Hippocampal formation (tissue), 2 donors: ENCODE measurements at places on chromosomes 5 and 9.

DNA sequence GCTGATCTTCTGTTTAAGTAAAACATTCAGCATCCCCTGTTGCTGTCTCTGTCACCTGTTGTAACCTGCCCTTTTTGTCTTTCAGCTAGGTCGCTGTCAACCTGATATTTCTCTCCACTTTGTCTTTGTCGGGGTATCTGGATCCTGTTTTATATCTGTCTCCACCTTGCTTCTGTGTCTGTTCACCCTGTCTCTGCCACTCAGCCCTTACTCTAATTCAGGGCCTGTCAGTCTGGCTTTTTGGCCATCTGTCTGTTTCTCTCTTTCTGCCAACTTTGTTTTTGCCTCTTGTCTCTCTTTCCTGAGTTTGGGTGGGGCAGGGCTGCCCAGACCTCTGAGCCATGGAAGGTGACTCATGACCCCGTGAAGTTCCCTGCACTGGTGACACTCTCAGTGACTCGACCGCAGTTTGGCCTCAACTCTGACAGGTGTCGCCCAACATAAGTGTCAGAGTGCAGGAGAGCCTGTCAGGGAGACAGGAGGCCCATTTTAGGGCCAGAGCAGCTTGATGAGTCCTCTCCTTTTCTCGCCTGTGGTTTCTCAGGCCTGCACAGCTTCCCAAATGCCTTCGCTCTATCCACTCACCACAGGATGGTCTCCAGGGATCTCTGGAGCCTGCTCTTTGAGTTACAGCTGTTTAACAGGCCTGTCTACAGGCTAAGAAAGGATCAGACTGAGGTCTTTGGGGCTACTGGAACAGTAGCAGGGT, 868 bp downstream of the ZBTB43 start:
- no peak for DNase-seq

- no peak for DNase-seq
Measured at GRCh38 chr5:156019571-156020180, 307.3 kb upstream of the SGCD start.

DNA sequence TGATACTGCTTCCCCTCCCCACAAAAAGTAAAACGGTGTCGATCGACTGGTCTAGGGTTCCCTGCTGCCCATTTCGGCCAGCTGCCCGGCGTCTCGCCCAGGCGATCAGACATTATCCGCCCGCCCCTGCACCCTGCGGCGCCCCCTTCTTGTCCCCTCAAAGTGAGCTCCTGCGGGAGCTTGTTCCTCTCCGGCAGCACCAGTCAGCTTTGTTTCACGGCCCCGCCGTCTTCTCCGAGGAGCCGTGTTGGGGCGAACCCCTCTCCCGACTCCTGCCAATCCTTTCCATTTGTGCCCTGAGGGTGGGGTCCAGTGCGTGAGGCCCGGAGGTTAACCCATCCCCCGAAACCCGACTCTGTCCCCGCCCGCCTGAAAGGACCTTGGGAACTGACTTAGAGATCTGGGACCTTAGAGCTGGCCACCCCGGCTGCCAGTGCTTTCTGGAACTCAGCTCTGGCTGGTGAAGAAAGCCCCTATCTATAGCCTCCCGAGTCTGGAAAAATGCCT, 518 bp downstream of the UBE2B start:
- no peak for DNase-seq

- no peak for DNase-seq
Measured at GRCh38 chr9:93508207-93508606, 54.8 kb upstream of the FAM120AOS start.

DNA sequence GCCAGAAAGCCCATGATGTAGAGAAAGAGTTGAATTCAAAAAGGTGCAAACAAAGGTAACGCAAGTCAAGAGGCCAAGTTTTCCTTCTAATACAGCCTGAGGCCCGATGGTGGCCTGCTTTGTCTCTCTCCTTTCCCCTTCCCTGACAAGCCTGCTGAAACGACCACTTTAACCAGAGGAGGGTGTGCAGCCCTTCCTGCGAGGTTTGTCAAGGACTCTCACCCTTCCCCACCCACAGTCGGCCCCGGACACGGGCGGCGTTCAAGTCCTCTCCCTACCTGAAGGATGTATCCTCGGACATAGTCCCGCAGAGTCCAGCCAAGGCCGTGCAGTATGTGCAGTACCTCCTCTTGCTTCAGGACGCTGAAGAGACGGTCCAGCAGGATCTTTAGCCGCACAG, 318.2 kb downstream of the BNC2 start:
- DNase-seq = no peak

- no peak for DNase-seq
Measured at GRCh38 chr5:54230936-54231685, 79.3 kb downstream of the ARL15 start.

DNA sequence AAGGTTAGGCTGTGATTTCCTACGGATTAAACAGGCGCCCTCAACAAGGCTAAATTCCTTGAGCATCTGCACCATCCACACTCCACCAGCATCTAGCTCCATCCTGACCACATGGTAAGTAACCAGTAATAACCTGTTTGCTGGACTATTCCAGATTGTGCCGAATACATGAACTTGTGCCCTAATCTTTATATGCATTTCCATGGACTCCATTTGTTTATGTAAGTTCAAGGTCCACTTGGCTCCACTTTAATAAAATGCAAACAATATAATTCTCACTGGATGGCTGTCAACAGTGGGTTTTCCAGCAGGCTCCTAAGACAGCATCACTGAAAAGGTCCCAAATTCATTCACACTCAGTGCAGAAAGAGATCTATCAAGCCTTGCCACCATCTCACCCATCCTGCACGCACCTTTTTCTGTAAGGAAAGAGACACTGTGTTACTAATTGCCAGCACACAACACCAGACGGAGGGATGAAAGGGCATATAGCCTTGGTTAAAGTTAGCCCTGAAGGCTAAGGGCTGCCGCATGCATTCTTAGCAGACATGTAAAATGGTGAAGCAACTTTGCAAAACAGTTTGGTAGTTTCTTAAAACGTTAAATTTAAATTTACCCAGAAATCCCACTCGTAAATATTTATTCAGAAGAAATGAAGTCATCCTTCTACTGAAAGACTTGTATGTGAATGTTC, 88.7 kb downstream of the GLIS3 start:
- DNase-seq = no peak

- no peak for DNase-seq
Measured at GRCh38 chr5:76744632-76745031, 28.7 kb downstream of the F2R start.

GRCh38 chr9:71105192-71105591, 16.2 kb downstream of the TRPM3 start:
- no peak for DNase-seq

GRCh38 chr5:180825768-180826525, 23.3 kb upstream of the MGAT1 start:
- DNase-seq = no peak

DNA sequence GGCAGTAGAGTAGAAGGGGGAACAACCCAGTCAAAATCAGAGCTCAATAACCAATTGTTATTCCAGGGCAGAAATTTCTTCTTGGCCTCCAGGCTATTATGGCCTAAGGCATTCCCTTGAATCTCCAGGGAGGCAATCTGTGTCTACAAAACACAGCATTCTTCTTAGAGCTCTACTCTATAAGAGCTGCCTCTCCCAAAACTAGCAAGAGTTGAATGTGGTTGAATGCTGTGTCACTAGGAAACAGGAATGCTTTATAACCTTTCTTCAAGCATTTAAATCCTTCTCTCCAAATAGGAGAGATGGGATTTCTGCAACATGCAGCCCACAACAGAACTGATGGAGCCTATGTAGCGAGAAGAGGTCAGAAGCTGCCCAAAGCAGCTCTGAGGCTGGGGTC, 97.1 kb upstream of the APC start:
- no peak for DNase-seq

GRCh38 chr5:76280494-76280893, 122.6 kb upstream of the IQGAP2 start:
- no peak for DNase-seq

GRCh38 chr9:122572456-122572855, 10.7 kb downstream of the OR1L8 start:
- DNase-seq = no peak

DNA sequence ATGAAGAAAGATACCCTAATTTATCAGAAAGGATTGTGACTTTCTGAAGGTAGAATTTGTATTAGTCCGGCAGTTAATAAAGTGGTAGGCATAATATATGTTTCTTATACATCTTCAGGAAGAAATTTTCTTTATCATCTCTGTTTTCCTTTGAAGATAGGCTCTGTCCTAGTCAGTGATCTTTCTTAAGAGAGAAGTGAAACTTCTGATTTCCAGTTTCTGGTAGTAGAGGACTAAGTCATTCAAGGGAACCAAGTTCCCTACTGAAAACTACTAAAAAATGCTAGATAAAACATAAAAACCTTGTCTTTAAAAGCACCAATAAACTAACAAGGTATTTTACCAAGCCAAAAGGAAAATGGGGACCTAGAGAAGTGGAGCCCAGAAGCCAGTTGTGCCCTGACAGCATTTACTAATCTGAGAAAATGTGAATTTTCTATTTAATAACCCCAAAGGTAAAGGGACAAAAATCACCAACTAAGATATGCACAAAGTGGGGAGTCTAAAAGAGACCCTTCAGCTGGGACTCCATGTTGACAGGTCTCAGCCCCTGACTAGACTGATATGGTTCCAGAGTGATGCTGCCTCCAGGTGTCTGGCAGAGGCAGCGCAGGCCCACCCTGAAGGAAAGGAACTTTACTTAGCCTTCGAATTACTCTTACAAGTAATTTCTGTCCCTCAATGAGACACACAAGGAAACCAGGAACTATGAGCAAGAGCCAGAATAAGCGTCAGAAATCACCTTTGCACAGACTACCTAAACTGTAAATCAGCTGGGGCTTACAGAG, 72.7 kb downstream of the FAM78A start:
- DNase-seq = no peak

DNA sequence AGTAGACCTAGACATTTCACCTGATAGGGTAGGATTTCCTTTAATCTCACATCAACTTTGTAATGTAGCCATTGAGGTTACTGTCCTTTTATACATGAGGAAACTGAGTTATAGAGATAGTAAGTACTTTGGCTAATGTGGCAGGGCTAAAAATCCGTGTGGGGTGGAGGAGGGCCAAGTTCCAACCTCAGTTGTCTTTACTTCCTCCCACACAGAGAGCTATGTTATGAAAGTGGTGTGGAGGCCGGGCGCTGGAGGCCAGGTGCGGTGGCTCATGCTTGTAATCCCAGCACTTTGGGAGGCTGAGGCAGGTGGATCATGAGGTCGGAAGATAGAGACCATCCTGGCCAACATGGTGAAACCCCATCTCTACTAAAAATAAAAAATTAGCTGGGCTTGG, 173.3 kb downstream of the PALM2AKAP2 start:
- no peak for DNase-seq

DNA sequence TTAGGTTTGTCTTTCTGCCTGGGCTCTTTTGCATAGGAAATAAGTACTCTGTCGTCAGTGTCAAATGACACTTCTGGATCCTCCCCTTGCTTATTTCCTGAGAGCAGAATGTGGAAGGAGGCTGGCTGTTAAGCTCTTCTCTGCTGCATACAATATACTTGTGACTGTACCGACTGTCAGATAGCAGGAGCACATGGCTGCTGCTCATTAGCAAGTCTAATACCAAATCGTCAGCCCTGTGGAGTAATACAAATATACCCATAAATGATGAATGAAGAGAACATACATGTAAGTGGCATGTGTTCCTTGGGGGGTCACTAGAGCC, at the start of gene GPR151:
GPR151 (minus strand) TSS at position 40 of the 325 bp plus-strand sequence. CDS start 77 bp downstream, outside the sequence.
- no peak for DNase-seq

GRCh38 chr5:121691478-121691877, 160.2 kb upstream of the FTMT start:
- no peak for DNase-seq

GRCh38 chr9:121331992-121332685, 37.9 kb downstream of the STOM start:
- DNase-seq = no peak

- no peak for DNase-seq
Measured at GRCh38 chr5:134111741-134112647, 2.5 kb upstream of the TCF7 start.

DNA sequence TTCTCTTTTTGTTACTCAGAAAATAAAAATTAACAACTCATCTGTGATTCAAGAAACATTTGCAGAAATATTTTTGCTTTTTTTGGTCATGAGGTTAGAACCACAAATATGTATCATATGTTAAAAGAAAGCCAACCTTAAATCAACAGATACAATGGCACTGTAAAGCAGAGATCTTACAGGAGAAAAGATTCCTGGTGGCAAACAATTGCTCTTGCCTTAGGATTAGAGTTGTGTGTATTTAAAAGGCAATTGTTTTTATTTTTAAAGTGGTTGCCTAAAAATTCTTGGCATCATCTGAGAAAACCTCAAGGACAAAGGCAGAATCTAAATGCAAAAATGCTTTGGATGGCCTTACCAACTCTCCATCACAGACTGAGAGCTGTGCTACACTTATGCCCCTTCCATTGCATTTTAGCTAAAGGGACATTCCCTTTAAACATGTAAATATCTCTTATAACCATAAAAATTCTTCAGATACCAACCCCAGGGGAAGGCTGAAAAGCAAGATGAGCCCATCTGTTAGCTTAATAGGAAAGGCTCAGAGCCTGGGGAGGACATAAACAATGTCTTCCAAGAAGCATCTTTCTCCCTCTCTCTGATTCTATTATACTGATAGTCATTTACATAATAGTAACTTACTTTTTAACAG, 100.4 kb downstream of the FAM114A2 start:
- DNase-seq = no peak

GRCh38 chr9:35611230-35611797, 6.3 kb downstream of the TESK1 start:
- peak; percentile 12 for DNase-seq

DNA sequence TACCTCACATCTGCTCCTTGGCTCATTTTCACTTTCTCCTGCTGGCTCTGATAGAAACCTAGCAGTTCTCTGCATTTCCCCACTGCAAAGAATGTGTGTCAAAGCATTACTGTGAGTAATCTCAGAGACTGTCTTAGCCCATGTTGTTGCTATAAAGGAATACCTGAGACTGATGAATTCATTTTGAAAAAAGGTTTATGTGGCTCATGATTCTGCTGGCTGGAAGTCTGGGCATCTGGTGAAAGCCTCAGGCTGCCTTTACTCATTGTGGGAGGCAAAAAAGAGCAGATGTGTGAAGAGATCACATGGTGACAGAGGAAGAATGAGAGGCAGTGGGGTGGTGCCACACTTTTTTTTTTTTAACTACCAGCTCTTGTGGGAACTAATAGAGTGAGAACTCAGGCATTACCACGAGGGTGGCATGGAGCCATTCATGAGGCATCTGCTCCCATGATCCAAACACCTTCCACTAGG, 191.6 kb upstream of the CTNND2 start:
- no peak for DNase-seq

- DNase-seq = no peak
Measured at GRCh38 chr5:36373527-36374086, 71.9 kb upstream of the RANBP3L start.

GRCh38 chr5:124910354-124911016, 164.0 kb upstream of the ZNF608 start:
- DNase-seq = no peak

GRCh38 chr5:6311568-6312501, 66.5 kb downstream of the MED10 start:
- no peak for DNase-seq
